Smooth muscle cell of the umbilical artery (primary cell): ENCODE measurements at places on chromosomes 7 and 10. TPM values are rescaled to one million over a fixed set of nuclear protein-coding genes. Genes with fewer than 3 reads are reported as not detected.

Gene AEBP1
- 34.4 and 72.7 TPM in 2 replicates for total RNA-seq

Gene SUN3
- not detected in 2 replicates for total RNA-seq

Gene ICA1
- total RNA-seq = 0.55 and 1.2 TPM in 2 replicates

Gene MAP3K8
- 5.7 and 19.0 TPM in 2 replicates for total RNA-seq

Gene ARHGAP22
- 31.8 and 196 TPM in 2 replicates for total RNA-seq

Gene FAM241B
- 0.89 and 1.3 TPM in 2 replicates for total RNA-seq

Gene MRC1
- 0.05 TPM in 1 of 2 replicates, not detected in the other for total RNA-seq

Gene HOXA6
- 3.6 and 5.8 TPM in 2 replicates for total RNA-seq

Gene CAMK2B
- not detected in 2 replicates for total RNA-seq

Gene GNAT3
- not detected in 2 replicates for total RNA-seq

Gene CCDC126
- 7.8 and 16.3 TPM in 2 replicates for total RNA-seq

Gene AKR1C2
- 1.2 and 1.7 TPM in 2 replicates for total RNA-seq

Gene IGF2BP3
- total RNA-seq = 17.2 and 53.6 TPM in 2 replicates

Gene HOGA1
- under 0.01 and 0.32 TPM in 2 replicates for total RNA-seq

Gene AOAH
- total RNA-seq = not detected in 2 replicates
